ENCODE measurements at places on chromosomes 3 and 15. TPM values are rescaled to one million over a fixed set of nuclear protein-coding genes. Genes with fewer than 3 reads are reported as not detected.

BCL2A1 gene
- 8.2 TPM for total RNA-seq

GPR149 gene
- total RNA-seq = not detected

CDHR4 gene
- total RNA-seq = 0.35 TPM

POPDC2 gene
- total RNA-seq = 10.5 TPM

POLR2H gene
- 68.9 TPM for total RNA-seq

All from metanephros (tissue), 2 donors.